Progenitor cell of endocrine pancreas (in vitro differentiated cells): ENCODE measurements at places on chromosomes 6 and 20. TPM values are rescaled to one million over a fixed set of nuclear protein-coding genes. Genes with fewer than 3 reads are reported as not detected.

DNA sequence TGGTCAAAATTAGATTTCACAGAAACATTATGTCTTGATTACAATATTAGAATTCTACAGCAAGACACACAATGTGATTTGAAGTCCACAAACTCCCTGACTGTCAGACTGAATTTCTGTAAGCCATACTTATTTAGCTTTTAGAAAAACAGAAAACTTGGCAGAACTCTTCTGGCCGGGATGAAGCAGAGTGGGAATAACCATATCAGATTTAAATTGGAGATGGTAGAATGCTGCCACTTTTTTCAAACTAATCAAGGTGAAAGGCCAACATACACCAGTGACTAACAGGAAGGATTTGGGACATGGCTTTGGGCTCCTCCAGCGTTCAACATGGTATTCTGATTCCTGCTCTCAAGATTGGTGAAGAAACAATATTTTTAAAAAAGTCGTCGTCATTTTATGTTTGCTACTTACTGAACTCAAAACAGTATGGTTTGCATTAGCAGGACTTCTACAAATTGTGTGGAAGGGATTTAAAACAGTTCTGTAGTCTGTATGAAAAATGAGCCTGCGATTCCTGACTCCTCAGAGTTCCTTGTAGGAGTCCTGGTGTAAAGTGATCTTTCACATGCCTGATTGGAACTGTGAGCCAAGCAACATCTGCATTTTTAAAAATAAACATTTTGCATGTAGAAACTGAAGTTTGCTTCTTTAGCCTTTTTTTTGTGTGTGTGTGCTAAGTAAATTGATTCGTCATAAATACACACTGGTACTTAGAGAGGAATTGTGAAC, 297.9 kb upstream of the SOX4 start:
- no peak for DNase-seq

DNA sequence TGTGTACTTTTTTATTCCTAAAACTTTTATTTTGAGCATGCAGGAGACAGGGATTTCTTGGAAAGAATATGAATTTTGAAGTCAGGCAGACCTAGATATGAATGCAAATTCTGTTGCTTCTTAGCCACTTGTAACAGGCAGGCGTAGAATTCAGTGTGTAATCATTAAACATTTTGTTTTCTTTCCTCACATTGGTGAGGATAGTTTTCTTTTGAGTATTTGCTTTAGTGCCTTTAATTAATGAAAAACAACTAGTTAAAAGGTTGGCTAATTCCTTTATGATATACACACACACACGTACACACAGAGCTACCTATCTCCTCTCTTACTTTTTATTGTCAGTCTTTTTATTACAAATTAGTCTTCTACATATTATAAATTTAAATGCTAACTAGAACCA, 342.3 kb downstream of the CDKAL1 start:
- no peak for DNase-seq

DNA sequence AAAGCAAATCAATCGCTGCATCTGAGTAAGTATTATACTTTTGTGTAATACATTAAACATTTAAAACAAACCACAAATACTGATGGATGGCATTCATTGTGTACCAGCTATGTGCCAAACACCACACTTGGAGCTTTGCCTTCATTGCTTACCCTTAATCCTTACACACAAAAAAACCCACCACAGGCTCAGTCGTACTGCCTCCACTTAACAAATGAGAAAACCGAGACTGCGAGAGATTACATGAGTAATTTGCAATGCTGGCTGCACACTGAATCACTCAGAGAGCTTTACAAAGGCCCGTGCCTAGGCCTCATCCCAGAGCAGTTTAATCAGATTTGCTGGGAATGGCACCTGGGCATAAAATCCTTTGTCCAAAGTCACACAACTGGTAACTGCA, 130.5 kb downstream of the EDN1 start:
- DNase-seq = no peak

- no peak for DNase-seq
These were observed 19.8 kb downstream of the PPARD start for GRCh38 chr6:35362200-35362599.

RIPPLY2 gene
- not detected in 2 replicates for total RNA-seq

DNA sequence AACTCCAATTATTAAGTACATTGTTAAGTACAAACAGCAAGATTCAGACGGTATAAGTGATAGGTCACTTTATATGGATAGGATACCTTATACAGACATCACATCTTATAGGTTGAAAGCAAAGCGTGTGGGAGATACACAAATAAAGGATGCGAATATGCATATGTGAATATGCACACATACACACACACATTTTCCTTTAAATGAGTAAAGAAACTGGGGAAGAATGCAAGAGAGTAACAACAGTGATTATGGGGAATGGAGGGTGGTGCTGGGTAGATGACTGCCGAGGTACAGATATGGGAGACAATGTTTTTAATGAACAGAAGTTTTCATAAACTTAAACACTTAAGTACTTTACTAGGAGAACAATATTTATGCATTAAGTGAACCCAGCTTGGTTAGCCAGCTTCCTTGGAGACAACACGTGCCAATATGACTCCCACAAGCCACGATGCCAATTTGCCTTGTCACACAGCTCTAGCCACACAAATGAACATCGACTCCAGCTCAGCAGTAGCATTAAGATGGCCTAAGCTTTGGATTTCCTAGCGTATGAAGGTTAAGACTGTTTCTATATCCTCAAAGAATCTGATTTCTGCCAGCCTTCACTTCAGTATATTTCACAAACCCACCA, 96.6 kb downstream of the EPB41L2 start:
- DNase-seq = no peak
